ENCODE measurements at places on chromosomes 2 and 18.

GRCh38 chr18:77099485-77100370 is 32.9 kb downstream of the MBP start:
- DNase-seq = no peak

GRCh38 chr2:5695654-5696403 is 3.6 kb downstream of the SOX11 start:
- DNase-seq = no peak

DNA sequence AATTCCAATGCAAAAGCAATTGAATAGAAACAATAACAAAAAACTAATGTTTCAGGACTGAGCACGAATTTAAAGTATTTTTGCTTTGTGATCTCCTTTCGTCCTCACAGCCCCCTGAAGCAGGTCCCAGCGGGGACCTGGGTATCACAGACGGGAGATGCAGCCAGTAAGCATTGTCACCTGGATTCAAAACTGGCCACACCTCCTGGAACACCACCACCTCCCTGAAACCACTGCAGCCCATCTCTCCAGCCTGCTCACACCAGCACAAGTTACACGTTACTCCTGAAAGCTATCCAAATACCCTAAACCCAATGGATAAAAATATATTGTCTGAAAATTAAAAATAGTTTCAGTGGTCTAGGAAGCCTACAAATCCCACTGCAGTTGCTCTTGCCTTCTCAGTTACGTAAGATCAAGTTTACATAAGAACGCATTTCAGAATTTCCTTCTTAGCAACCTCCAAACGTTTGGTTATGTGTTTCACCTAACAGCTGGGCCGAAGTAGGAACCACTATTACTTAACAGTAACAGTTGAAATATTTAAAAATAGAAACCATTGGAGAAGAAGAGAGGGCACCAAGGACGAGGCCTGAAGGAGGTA is 178.0 kb downstream of the HDAC4 start:
- no peak for DNase-seq

GRCh38 chr18:7872569-7872968 is 305.5 kb downstream of the PTPRM start:
- DNase-seq = no peak

GRCh38 chr2:159225025-159226016 is 61.2 kb downstream of the WDSUB1 start:
- DNase-seq = no peak

GRCh38 chr2:144430722-144431391 is 89.1 kb downstream of the ZEB2 start:
- no peak for DNase-seq

- no peak for DNase-seq
Measured at GRCh38 chr2:68463287-68463877, 3.7 kb downstream of the FBXO48 start.

- DNase-seq = no peak
Measured at GRCh38 chr18:37617623-37618022, 52.0 kb upstream of the CELF4 start.

GRCh38 chr2:3091696-3092095 is 285.9 kb downstream of the EIPR1 start:
- DNase-seq = no peak

DNA sequence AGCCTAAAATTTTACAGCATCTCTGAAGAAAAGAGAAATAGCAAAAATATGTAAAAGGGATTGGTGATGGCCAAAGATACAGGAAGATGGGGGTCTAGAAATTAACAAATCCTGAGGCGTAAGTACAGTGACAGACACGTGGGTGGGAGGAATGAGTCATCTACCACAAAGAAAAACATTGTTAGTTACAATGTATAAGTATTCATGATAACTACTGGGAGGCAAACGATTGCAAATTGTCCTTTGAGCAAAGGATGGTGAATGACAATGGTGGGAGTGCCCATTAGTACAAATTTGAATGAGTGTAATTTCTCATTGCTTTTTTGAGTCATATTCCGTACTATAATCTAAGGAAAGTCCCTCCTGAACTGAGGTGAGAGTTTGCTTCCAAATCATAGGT is 809.0 kb upstream of the FAM98A start:
- no peak for DNase-seq

DNA sequence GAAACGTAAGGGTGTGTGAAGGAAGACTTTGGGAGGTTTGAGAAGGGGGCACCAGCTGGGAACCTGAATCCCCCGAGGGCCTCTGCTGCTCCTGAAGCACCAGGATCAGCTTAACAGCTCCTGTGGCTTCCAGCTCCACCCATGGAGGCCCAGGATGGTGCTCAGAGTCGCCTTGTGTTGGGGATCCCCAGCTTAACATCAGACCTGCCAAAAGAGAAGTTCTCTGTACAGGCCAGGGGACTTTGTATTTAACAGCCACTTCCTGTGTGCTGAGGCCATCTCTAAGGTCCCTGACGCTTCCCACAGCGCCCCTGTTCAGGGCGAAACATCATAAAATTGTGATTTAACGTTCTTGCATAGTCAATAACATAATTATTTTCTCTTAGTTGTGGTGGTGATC is 77.5 kb downstream of the NCK2 start:
- no peak for DNase-seq

DNA sequence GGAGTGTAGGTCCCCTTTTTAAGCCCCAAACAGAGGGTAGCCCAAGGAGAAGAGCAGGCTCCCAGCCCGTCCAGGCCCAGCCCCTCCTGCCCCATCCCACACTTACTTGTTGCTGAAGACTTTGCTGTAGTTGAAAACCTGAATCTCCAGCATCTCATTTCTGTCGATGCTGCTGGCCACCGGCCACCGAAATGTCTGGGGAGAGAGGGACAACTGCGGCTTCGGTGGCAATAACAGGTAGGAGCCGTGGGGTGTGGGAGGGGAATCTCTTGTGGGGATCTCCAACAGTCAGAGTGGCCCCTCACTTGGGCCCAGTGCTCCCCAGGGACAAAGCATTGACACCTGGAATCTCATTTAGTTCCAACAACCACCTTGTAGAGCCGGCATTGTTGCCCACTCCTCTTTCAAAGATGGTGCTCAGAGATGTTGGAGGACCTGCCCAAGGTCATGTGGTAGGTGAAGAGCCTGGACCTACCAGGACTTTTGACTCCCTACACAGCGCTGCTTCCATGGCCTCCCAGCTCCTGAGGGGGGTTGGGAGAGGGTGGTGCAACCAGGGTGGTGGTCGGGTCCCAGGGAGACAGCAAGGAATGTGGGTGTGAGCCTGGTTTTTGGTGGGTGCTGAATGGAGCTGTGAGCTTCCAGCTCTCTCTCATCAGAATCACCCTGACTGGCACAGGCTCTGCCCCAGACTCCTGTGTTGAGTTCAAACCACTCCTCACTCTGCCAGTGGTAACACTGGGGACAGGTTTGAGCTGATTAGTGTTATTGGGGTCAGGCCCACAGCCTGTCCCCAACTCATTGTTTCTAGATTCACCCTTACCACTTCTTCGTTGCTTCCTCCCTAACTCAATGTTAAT is 50.0 kb upstream of the OTOF start:
- no peak for DNase-seq

GRCh38 chr18:62399781-62400308 is 74.7 kb downstream of the TNFRSF11A start:
- DNase-seq = no peak

DNA sequence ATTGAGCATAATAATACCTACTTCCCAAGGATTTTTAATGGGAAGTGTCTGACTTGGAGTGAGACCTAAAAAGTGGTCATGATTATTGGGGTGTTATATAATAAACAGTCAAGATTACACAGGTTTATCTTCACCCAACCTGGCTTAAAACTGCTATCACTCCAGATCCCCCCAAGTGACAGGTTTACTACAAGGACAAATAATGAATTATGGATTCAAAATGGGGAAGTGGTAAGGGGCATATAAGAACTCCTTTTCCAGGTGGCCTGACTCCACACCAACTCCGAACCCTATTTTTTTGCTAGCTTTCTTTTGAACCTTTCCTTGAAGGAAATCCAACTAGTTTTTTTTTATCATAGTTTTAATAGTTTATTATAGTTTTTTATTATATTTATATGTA is 663.0 kb upstream of the FANCL start:
- DNase-seq = no peak

DNA sequence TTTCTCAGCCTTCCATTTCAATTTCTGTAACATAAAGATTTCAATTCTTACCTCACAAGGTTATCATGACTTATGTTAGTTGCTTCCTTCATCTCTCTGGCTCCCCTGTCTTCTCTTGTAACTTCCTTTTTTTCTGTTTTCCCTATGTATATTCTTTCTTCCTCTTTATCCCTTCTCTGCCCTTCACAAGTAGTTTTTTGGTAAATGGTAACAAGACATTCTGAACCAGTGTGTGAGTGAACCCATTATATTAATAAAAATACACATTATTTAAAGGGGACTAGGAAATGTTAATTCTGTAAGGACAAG is 8.4 kb downstream of the ACSL3 start:
- no peak for DNase-seq

DNA sequence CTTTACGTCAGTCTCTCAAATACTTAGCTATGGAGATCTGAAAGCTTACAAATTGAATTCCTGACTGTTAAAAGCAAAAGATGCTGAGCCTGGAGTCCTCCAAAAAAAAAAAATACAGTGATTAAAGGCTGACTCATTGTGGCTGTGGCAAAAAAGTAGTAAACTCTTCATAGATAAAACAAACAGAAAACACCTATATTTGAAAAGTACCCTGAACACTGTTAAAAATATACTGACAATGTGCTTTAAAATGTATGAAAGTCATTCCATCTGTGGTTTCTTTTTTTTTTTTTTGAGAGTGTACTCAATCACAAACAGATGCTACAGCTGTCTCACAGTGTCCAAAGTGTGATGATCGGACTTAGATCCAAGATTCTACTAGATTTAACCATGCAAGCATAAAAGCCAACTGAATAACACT is 267.6 kb upstream of the CYP26B1 start:
- DNase-seq = no peak

DNA sequence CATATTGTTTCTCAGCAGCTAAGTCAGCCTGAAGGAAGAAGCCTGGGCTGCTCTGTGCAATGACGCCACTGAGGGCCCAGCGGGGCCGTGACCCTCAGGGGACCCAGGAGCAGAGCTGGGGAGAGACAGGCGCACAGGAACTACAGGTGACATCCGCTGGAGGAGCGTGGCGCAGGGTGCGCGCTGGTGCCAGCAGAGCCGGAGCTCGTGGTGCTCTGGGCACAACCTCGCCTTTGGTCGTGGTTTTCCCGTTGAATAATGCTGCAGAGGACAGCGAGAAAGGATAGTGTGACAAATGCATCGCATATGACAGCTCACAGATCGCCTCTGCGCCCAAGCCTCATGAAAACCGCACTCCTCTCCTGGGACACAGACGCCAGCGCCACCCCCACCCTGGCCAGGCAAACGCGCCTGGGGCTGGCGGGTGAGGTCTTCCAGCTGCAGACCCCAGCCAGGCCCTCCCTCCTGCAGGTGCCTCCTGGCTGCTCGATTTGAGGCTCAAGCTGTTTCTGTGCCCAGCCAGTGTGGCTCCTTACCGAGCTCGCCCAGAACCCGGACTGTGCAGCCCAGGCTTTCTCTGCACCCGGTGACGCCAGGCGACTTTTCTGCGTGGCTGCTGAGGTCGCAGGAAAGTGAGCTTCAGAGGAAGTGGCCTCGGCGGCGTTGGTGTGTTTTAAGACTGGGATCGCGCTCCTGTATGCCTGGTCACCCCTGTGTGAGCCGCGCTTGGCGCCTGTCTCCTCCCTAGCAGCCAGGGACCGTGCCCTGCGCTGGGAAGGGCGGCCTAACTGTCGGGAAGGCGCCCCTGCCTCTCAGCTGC is 583.1 kb upstream of the HS6ST1 start:
- DNase-seq = no peak

DNA sequence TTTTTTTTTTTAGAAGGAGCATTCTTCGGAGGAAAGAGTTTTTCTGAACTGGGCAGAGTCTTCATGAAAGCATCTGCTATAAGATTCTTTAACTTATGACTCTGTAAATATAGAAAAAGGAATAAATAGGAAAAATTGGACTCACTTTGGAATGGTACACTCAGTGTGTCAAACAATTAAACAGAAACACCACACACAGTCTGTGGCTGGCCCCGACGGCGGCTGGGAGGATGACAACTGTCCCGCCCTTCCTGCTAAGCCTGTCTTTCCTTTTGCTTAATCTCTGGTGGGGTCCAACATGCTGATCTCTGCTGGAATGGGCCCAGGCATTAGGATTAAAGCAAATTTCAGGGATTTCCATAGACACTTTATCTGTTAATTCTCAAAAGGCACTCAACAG is 12.5 kb upstream of the RAB31 start:
- DNase-seq = no peak

DNA sequence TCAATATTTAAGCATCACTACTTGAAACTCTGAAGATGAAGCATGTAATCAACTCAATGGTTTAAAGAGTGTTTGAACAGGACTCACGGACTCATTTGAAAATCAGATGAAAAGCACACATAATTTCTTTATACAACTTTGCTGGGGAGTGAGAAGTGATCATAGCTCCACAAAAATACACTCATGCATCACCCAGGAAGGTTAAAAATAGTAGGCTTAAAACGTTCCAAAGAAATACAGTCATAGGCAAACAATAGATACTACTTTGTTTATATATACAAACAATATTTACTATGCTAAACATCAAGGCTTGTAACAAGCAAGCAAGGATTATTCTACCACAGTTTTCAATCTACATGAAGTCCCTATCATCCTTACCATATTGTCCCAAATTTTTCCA is 11.6 kb downstream of the HNRNPLL start:
- DNase-seq = no peak

DNA sequence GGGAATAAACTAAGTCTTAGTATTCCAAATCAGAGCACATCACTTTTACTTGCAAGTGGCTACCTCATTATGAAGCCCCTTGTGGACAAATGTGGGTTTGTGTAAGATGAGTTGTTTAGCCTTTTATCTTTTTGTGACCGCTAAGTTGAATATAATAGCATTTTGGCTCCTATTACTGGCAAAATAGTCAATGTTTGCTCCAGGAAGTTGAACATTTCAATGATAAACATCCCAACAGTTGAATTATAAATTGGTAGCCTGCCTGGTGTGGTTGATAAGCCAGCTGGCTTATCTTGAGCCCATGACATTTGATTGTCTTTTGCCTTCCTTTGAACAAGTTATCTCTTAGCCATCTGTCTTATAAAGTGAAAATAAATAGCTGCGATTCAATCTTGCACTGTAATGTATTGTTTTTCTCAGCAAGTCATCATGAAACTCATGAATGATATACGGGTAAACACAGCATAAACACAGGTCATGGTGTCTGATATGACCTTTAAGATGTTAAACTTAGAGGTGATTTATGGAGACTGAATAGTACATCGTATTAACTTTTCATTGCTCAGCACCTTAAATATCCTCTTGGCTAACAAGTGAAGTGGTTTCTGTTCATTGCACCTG is 338.4 kb downstream of the SOCS6 start:
- DNase-seq = no peak
